ENCODE measurements at places on chromosomes 7 and 10.

GRCh38 chr10:24866604-24867583 is 85.5 kb downstream of the PRTFDC1 start:
- DNase-seq = no peak

DNA sequence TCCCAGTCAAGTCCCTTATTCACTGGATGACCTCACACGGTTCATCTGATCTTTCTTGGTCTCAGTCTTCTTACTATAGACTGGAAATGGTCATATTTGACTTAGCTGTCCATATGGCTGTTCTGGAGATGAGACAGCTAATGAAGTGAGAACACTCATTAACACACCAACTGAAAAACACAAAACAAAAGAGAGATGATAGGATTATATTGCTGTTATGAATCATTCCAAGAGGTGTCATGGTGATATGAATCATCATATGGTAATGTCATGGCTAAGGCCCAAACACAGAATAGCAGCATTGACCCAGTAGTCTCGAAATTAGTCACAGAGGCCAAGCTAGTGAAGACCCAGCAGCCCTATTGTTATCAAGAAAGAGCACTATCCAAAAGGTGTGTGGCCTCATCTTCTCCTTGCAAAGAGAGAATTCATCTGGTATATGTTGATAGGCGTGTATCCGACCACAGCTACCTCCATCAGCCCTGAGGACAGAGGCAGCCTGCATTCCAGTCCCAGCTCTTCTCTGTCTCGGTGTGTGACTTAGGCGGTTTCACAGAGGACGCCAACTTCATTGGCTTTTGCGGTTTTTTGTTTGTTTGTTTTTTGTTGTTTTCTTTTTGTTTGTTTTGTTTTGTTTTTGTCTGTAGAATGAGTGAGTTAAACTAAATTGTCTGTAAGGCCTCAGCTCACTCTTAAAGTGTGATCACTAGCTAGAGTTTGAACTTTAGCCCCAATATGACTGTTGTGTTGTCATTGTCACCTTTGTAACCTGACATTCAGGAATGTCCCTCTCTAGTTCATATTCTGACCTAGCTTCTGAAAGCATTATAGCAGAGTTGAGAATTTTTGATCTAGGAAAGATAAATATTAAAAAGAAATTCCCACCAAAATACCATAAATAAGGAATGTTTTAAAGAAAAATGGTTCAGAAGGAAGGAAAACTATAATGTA is 97.4 kb upstream of the PDCD4 start:
- no peak for DNase-seq

GRCh38 chr7:80603940-80604339 is 34.5 kb upstream of the CD36 start:
- DNase-seq = no peak

DNA sequence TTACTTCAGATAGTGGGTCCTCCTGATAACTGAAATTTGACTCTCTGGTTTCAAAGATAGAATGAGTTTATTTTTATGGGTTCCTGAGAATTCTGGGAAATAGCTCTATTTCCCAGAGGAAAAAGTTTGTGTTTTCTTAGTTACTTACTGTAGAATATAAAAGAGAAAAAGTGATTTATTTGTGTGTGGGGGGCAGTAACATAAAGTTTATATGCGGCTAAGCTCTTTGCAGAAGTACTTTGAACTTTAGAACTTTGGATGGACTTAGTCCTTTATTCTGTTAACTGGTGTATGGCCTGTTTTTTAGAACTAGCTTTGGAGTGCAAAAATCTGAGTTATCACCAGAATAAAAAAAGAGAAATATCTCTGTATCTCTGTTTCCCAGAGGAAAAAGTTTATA is 157.1 kb downstream of the BBS9 start:
- DNase-seq = no peak

DNA sequence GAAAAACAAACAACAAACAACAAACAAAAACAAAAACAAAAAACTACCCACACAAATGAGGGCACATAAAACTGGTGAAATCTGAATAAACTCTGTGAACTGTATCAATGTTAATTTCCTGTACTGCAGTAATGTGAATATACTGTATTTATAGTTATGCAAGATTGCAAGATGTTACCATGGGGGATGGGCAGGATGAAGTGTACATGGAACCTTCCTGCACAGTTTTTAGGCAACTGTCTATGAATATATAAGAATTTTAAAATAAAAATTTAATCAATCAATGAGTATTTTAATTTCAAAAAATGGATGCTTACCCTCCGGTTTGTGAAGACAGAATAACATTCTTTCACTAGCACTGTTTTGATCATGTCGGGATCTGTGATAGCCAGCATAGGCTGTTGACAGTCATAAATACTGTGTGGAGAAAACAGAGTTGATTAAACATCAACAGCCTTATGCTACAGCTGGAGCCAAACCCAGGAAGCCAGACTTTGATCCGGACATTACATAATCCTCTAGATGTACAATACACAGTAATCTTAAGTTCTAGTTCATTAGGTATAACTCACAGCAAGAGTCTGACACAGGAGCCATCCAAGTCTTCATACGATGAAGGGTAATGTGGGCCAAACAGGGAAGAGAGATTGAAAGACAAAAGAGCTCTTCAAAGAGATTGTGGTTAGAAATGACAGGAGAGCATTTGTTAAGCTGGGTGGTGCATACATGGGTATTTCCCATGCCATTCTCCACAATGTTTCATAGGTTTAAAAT is 14.8 kb downstream of the CYP3A7 start:
- DNase-seq = no peak

GRCh38 chr10:69703766-69704630 is 74.0 kb downstream of the FAM241B start:
- no peak for DNase-seq

DNA sequence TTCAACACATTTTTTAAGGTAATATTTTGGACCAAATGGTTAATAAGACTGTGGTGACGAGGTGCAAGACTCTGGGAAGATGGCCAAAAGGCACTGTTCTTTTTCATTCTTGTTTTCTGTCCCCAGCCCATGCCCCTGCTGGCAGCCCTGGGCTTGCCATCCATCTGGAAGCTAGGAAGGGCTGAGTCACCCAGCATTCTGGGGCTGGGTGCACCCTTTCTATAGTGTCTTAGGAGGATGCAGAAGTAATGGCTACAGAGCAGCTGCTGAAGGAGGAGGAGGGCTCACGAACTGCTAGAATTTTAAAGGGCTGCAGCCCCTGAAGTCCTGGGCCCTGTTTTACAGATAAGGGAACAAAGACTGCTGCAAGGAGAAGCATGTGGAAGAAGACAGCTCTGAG is 42.8 kb upstream of the ZNF32 start:
- no peak for DNase-seq

- DNase-seq = no peak
Measured at GRCh38 chr7:128131731-128132130, 100.5 kb upstream of the LRRC4 start.

- DNase-seq = no peak
Measured at GRCh38 chr7:51356849-51357516, 40.4 kb upstream of the COBL start.

DNA sequence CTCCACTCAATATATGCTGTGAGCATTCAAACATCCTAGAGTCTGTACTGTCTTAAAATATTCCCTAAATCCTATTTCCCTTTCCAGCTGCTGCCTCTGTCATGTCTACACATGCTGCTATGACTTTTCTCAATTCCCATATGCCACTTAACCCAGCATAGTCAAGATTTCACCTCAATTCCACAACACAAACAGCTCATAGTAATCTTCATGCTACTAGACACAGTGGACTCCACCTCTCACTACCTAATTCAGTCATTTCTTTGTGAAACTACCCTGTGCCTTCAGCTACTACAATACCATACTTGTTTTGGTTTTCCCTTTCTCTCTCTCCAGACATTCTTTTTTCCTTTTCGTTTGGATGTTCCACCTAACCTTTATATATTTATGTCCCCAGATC is 45.5 kb downstream of the GSAP start:
- no peak for DNase-seq

GRCh38 chr7:149564340-149565095 is 66.9 kb upstream of the ZNF746 start:
- no peak for DNase-seq

DNA sequence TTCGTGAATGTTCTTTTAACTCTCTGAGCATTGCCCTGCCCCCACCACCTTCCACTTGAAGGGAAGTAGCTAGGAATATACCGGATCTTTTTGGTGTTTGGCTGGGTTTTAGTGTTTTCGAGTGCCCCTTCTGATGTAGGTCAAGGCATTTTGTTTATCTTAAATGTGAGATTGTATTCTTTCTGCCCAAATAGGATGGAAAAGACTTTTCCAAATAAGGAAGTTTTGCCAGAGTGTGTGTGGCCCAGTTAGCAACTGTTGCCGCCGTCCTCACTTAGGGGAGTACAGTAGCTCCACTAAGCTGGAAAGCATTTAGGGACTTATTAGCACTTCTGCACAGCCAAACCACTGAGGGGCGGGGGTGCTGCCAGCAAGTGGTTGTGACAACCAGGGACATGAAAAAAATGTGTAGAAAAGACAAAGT is 29.8 kb upstream of the VCL start:
- DNase-seq = no peak
